ENCODE measurements at places on chromosomes 4 and X. TPM values are rescaled to one million over a fixed set of nuclear protein-coding genes. Genes with fewer than 3 reads are reported as not detected.

Gene FRG2
- total RNA-seq: not detected

Gene IL3RA
- 8.3 TPM for total RNA-seq

Gene F8A3
- total RNA-seq: 11.3 TPM

Gene PARM1
- total RNA-seq: 41.7 TPM

Gene GAGE1
- total RNA-seq: not detected

Gene UTP3
- total RNA-seq: 15.8 TPM

Gene EPGN
- not detected for total RNA-seq

Gene PHOX2B
- 2.5 TPM for total RNA-seq

Gene HPGD
- 163 TPM for total RNA-seq

Gene WDR17
- total RNA-seq: 7.8 TPM

Gene HPGDS
- total RNA-seq: 1.3 TPM

All from sigmoid colon (tissue), 7 donors.